RWPE1 (cell line): ENCODE measurements at places on chromosomes 13 and 19.

DNA sequence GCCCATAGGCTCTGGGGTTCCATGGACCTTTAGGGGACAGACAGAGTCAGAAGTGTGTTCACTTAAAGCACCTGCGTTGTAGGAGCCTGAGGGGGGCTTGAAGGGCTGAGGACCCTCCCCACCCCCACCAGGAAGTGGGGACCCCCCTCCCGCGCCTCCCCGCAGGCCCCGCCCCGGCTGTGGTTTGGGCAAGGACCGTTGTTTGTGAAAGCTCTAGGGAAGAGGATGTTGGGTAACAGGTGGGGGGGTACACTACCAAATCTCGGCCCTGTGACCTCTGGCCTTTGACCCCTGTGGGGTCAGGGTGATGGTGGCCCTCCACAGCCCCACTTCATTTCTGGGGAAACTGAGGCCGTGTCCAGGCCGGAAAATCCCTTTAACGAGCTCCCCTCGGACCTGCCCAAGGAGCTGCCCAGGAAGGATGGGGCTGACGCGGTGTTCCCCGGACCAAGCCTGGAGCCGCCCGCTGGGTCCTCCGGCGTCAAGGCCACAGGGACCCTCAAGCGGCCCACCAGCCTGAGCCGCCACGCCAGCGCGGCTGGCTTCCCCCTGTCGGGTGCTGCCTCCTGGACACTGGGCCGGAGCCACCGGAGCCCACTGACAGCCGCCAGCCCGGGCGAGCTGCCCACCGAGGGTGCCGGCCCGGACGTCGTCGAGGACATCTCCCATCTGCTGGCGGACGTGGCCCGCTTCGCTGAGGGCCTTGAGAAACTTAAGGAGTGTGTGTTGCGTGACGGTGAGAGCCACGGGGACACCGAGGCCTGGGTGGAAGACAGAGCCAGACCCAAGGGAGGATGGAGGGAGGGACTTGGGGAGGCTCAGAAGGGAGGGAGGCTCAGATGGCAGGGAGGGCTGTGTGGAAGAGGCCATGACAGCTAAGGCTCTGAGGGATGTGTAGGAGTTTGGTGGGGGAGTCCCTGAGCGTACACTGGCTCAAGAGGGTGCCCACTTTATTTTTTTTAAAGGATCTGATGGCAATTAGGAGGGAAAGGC lies 1.3 kb downstream of the ARHGAP45 start:
- no peak for DNase-seq

DNA sequence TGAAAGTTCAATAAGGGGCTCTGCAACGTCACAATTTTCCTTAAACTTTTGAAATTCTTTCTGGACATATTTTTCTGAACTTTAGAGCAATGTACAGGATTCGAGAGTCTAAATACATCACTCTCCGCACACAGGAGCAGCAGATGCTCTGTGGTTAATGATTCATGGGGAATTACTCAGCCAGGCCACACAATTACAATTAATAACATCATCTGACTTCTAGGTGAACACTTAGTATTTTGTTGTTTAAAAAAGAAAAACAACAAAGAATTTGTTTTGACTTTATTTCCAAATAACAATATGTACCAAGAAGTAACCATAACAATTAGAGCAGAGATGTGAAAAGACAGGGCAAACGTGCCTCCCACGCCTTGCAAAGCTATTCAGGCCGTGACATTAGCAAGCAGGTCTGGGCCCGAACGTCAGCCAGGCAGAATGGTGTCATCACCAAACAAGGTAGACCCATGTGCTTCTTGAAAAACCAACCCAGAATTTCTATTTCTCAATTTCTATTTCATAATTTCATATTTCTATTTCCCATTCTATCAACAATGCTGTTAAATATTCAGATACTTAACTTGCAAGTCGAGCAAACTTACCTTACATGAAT lies 236.3 kb downstream of the COL4A1 start:
- peak; percentile 74 for DNase-seq

DNA sequence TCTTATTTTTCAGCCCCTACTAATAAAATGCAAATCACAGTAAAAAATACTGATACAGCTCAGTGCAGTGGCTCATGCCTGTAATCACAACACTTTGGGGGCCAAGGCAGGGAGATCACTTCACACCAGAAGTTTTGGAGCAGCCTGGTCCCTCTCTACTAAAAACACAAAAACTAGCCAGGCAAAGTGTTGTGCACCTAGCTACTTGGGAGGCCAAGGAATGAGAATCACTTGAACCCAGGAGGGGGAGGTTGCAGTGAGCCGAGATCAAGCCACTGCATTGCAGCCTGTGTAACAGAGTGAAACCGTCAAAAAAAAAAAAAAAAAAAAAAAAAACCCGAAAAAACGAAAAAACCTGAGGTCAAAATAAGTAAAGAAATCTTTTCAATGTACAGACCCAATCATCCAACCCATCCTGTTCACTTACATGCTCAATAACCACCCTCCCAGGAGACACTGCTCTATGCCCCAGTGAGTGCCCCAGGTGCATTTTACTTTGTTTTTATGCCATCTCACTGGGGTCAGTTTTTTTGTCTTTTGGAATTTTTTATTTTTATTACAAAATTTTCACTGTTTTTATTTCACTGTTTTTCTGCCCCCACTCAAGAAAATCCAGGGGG lies 107.0 kb downstream of the ZNF486 start:
- DNase-seq = no peak

DNA sequence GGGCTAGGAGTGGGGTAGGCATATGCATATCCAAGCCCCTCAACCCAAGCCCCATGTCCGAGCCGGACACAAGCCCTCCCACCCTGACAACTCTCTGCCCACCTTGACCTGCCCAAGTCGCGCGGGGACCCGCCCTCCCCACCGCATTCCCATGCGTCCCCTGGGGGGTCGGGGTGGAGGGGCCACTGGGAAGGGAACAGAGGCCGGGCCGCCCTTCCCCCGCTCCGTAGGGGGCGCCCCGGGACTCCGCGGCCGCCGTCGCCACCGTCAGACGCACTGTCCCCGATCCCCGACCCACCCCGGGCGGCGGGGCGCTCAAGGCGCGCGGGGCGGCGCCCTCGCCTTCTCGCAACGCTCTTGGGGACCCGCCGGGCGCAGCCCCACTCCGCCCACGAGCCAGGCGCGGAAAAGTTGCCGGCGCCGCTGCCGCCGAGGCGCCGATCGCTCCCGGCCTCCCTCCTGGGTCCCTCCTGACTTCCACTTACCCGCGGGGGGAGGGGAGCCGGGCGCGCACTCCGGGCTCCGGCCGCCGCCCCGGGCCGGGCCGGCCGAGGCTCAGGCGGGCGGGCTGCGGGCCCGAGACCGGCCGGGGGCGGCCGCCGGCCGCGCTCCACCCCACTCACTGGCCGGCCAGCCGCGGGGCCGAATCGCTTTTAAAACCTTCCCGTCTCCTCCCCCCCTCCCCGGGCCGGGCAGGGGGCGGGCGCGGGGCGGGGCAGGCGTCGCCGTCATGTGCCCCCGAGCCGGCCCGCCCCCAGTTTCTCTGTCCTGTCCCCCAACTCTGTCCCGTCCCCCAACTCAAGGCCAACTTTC lies 34.4 kb upstream of the NANOS3 start:
- peak; percentile 90 for DNase-seq

DNA sequence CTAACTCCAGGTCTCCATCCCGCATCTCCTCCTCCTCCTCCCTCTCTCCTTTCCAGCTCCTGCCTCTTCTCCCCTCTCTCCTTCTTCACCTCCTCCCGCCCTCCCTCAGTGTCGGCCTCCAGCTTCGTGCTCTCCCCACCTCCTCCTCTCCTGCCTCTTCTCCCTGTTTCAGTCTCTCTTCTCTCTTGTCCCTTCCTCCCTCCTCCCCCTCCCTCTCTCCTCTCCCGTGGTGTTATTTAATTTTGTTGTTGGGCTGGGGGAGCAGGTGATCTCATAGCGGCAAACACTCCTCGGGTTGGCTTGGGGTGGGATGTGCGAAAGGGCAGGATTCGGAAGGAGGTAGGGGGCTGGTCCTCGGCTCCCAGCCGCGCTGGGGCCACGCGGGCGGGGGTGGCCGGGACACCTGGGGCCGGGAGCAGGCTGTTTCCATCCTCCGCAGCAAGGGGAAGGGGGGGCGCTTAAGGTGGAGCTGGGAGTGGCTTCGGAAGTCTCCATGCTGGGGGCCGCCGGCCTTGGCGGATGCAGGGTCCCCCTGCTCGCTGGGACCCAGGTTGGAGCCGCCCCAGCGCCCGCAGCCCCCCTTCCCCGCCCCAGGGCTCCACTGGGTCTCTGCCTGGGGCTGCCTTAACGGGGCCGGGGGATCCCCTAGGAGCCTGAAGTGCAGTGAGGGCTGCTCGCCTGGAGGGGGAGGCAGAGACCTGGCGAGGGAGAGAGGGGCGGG lies at the start of gene CA11:
TSS of gene CA11 (minus strand) at position 187 of the 721 bp plus-strand sequence. CDS start 555 bp downstream, outside the sequence.
- DNase-seq = peak; percentile 88

GRCh38 chr13:76620036-76620435 lies 266.2 kb downstream of the KCTD12 start:
- no peak for DNase-seq

DNA sequence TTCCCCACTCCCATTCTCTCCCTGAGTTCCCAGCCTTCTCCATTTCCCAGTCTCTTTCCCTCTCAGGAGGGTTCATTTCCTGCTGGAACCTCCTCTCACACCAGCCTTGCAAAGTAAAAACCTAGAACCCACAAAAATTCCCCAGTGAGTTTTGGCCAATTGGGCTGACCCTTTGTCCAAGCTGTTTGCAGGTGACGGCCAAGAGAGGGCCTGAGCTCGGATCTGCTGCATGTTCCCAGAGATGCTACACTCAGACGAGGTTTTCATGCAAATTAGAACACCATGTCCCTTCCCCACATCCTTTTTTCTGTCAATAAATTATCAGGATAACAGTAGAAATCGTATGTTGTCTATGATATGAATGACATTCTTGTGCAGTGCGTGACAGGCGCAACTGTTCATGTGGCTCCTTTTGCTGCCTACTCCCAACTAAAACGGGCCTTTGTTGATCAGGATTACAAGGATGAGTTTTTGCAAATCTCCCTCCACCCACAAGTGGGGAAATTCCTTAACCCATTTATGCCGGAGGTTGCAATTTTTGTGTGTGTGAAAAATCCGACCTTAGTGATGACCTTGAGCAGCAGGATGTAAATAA lies 149.5 kb downstream of the CACNA1A start:
- DNase-seq = no peak
